Renal pelvis (tissue), 12 donors: ENCODE measurements at places on chromosomes 2 and 18. TPM values are rescaled to one million over a fixed set of nuclear protein-coding genes. Genes with fewer than 3 reads are reported as not detected.

DNA sequence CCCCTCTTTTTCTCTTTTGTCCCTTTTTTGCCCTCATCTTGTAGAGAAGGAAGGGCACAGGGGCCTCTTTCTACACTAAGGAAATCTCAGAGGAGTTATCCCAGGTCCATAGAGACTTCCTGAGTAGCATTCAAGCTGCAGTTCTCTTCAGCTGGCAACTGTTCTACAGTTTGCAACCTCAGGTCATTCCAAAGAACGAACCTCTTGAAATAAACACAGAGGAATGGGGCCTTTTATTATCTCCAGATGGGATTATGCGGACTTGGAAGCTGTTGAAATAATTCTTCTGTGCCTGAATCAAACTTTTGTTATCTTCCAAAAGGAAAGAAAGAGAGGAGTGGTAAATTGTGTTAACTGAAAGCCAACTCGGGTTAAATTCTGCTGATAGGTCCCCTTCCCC, 31.0 kb upstream of the NFE2L2 start:
- peak; percentile 15 for DNase-seq

Gene CCDC102B
- polyA plus RNA-seq: 8.6 TPM

DNA sequence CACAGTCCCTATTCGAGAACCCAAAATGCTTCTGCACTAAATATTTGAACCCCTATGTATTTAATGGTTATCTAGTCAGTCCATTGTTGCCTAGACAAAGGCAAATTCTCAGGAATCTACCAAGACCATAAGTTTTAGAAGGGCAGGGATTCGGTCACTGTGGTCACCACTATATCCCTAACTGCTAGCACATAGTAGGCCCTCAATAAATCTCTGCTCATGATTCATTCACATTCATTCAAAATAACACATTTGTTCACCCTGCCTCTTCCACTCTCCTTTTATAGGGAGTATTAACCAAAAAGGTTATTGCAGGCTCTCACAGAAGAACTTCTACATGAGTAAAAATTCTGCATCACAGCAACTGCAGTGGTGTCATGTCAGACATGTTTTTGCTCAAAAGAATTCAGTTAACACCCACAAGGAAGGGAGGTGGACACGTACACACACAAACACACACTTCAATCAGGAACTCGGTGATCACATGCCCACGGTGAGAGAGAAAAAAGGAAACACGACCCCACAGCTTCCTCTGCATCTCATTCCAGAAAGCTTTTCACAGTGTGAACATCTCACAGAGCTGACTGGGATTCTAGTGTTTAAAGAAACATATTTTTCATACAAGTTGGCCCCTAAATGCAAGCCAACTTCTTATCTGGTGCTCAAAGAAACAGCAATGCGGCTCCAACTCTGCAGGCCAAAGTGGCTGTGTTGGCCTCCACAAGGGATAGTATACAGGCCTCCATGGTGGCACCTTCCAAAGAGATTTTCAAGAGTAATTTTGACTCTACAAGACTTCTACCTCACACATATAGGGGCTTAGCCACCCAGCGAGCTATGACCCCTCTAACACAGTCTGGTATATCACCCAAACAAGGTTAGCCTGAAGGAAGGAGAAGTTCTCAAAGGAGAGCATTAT, 98.0 kb downstream of the ANKRD44 start:
- no peak for DNase-seq

GRCh38 chr18:58359218-58359617, 269.7 kb downstream of the ALPK2 start:
- DNase-seq: no peak

GRCh38 chr2:240327566-240327965, 107.9 kb upstream of the GPC1 start:
- DNase-seq: no peak

Gene RTP5
- polyA plus RNA-seq: 0.09 TPM

Gene NT5DC4
- polyA plus RNA-seq: 0.34 TPM
